Endothelial cell of umbilical vein (primary cell): ENCODE measurements at places on chromosomes 1 and 21.

- DNase-seq, result no peak
Observed at GRCh38 chr1:35962952-35963351, 32.0 kb downstream of the AGO3 start.

GRCh38 chr1:23578311-23578996 is 19.2 kb upstream of the ID3 start:
- DNase-seq, result no peak

GRCh38 chr21:38847556-38847955 is 41.8 kb downstream of the ETS2 start:
- no peak for DNase-seq

GRCh38 chr21:35024513-35024912 is 24.6 kb downstream of the RUNX1 start:
- no peak for DNase-seq

GRCh38 chr1:92804721-92805201 is 19.9 kb upstream of the EVI5 start:
- DNase-seq, result peak; percentile 97

- no peak for DNase-seq
Observed at GRCh38 chr1:185803241-185803640, 69.0 kb downstream of the HMCN1 start.

- DNase-seq, result no peak
Observed at GRCh38 chr1:29218223-29218622, 12.5 kb downstream of the MECR start.

GRCh38 chr1:197062692-197063091 is 4.4 kb downstream of the F13B start:
- DNase-seq, result no peak

DNA sequence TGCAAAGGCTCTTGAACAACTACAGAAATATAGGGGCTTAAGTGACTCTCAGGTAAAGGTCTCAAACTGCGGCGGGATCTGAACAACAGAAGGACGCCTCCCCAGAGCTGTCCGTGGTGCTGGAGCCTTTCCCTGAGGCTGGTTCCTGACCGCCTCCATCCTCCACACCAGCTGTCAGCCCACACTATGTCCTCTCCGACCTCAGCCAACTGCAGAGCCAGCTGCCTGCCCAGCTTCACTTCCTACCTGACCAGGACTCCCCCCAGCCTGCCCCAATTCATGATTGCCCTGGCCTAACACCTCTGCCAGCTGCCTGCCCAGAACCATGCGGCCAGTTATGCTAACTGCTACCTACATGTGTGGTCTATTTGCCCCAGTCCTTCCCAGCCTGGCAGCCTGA is 63.6 kb upstream of the ZC3H12A start:
- DNase-seq, result peak; percentile 4

GRCh38 chr1:162919034-162919433 is 58.1 kb upstream of the CCDC190 start:
- DNase-seq, result no peak

DNA sequence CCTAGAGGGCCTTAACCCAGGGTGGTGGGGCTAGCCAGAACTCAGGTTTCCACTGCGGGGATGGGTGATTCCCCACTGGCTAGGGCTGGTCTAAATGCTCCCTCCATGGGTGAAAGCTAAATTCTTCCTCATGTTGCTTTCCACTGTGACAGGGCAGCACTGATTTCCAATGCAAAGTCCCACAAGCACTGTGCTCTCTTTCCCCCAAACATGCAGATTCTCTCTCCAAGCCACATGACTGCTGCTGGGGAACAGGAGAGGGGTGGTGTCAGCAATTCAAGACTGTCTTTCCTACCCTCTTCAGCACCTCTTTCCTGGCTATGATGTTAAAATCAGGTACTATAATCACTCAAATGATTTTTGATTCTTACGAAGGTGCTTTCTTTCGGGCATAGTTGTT is 215.5 kb downstream of the RWDD3 start:
- DNase-seq, result no peak

DNA sequence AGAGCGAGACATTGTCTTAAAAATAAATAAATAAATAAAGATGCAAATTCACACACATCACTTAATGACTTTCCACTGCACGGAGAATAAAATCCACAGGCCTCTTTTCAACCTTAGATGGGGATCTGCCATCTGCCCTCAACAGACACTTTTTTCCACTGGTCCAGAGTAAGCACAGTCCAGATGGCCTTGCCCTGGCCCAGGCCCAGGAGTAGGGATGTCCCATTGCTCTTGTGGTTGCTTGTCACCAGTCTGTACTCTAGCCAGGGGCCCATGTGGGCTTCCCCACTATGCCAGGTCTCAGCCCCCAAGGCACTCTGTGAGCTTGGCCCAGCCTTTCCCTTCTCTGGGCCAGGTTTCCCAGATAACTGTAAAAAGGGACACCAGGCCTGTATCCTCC is 17.4 kb downstream of the PLOD1 start:
- no peak for DNase-seq

DNA sequence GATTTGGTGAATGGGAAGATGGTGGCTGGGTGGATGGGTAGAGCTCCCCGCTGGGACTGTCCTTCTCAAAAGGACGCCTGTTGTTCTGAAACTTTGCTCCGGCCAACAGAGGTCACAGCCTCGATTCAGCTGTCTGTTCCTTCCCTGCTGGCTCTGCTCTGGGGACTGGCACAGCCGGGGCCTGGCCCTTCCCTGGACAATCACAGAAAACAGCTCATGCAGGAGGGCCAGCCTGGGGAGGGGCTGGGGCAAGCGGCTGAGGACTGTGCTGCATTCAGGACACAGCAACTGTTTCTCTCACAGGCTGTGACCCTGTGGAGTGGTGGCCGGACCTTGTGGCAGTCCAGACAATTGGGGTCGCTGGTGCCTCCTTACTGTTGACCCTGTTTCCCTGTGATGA is 110.7 kb upstream of the TMEM51 start:
- DNase-seq, result no peak

- DNase-seq, result no peak
Observed at GRCh38 chr1:22508329-22508728, 55.0 kb upstream of the EPHA8 start.

DNA sequence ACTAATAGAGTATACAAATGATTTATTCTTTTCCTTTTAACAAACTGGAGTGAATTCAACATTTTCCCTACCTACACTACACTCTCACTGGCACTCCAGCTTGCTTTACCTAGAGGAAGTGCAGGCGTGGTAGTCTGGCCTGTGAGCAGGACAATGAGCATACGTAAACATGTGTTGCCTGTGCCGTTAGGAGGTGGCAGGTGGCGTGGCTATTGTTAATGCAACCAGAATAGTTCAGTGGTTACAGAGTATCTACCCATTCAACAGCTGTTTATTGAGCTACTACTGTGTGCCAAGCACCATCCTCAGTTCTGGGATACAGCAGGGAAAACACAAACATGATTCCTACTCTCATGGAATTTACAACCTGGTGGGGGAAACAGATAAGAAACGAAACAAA is 299.7 kb upstream of the KAZN start:
- no peak for DNase-seq

GRCh38 chr1:62407398-62408009 is 29.3 kb upstream of the USP1 start:
- peak; percentile 46 for DNase-seq

DNA sequence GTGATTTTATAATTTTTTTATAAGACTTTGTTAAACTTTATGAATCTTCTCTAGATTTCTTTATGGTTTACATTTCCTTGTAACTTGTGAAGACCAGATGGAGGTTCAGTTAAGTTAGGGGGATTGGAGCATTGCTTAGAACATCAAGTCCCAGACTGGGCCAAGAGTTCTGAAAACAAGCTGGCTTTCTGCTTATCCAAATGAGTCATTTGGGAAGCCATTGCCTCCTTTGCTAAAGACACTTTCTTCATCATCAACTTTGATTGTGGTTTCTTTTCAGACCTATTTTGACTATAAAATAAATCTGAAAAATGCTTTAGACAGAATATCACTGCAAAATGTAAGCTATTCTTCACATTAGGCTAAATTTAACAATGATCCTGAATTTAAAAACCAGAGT is 446.8 kb downstream of the USP25 start:
- DNase-seq, result no peak

- DNase-seq, result no peak
Observed at GRCh38 chr1:94069919-94070285, 51.0 kb downstream of the ABCA4 start.

- no peak for DNase-seq
Observed at GRCh38 chr1:36178471-36179219, 22.7 kb downstream of the MAP7D1 start.

DNA sequence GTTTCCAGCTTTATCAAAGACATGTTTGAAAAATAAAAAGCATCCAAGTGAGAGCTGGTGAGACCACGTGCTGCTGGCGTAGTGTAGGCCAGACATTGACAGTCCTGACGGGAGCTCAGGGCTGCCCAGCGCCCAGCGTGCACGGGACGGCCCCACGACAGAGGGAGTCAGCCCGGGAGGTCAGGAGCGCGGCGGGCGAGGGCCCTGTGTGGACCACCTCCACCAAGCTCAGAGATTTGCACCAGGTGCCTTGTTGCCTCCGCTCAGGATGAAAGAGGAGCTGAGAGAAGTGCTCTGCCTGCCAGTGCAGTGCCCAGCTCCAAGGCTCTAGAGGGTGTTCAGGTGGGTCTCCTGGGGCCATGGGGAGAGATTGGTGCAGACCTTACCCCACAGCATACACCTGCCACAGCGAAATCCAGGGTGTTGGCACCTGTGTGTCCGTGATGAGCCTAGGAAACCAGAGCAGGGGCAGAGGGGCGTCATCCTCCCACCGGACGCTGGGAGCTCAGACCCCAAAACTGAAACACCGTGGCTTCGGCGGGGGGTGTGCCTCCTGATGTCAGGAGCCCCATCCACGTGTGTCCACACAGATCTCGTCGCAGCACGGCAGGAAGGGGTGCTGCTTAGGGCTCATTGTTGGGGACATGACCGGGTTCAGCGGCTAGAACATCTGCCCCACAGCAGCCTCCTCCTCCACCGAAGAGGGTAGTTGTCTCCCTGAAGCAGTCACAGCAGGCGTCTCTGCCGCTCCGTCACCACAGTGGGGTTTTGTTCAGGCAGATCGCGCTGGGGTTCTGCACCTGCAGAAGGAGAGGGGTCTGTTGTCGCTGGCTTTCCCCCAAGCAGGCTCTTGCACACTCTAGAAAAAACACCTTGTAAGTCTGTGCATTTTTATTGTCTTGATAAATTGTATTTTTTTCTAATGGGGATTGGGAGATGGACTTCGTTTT is 64.2 kb downstream of the POFUT2 start:
- no peak for DNase-seq

DNA sequence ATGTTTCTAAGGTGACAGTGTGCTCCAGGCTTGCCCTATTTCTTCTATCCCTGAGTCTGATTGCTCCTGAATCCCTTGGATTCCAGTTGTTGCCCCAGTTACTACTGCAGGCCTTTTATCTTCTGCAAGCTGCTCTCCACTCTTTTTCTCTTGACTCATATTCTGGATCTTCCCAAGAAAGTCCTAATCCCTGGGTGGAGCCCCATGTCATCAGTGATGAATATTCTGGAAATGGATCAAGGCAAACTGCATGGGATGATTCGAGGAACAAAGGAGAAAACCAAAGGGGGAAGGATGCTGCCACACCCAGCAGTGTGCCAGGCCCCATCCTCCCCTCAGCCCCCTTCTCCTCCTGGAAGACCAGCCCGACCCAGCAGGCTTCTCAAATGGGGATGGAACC is 63.3 kb upstream of the ATP2B4 start:
- DNase-seq, result no peak

- DNase-seq, result no peak
Observed at GRCh38 chr1:203049576-203050180, 23.4 kb downstream of the PPFIA4 start.

GRCh38 chr1:219963432-219963831 is 35.1 kb upstream of the SLC30A10 start:
- DNase-seq, result no peak

- no peak for DNase-seq
Observed at GRCh38 chr1:18417316-18418269, 63.1 kb upstream of the KLHDC7A start.

DNA sequence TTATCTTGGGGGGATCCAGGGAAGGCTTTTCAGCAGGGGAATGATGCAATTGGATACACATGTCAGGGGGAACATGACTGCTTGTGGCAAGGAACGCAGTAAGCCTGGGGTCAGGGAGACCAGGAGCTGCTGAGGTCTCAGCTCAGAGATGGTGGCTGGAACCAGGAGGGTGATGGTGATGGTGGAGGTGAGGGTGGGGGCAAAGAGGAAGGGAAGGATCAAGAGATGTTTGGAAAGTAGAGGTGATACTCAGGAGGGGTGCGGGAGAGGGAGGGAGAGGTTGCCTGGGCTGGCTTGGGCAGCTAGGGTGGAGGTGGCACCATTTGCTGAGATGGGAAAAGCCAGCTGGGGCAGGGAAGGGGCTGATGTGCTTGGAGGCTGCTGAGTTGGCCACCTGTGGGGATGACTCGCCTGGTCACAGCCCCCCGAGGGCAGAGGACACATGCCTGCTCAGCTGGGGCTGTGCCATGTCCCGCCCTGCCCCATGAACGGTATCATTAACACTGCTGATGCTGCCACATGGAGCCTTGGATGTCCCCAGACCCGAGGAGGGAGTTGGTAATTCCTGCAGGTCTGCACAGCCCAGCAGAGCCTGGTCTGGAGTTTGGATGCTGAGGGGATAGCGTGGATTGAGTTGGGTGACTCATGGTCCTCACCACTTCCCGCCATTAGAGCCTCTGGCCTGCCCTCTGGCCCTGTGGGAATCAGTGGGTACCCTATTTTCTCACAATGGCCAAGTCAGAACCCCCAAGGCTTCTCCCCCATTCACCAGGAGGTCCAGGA is 6.3 kb upstream of the PADI1 start:
- no peak for DNase-seq

DNA sequence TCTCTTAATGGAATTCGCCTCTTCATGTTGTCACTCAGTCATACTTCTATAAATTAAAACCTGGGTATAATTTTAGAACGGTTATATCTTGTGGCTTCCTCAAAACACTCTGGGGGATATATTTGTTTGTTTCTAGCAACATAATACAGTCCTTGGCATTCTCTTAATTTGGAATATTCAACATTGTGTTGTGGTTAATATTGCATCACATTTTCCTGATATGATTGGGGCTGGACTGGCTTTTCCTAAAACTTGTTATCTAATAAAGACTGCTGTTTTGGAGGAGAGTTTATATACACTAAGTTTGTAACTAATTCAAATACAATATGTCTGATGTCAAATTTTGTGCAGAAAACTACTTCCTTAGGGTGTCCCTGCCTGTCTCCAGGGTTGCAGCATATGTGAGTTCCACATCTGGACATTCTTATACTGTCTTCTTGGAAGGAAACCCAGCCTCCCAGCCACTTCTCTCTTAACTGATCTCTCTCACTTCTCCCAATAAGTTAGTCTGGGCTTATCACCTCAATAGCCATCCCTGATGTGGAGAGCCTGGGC is 892.6 kb downstream of the MRPL39 start:
- DNase-seq, result no peak

DNA sequence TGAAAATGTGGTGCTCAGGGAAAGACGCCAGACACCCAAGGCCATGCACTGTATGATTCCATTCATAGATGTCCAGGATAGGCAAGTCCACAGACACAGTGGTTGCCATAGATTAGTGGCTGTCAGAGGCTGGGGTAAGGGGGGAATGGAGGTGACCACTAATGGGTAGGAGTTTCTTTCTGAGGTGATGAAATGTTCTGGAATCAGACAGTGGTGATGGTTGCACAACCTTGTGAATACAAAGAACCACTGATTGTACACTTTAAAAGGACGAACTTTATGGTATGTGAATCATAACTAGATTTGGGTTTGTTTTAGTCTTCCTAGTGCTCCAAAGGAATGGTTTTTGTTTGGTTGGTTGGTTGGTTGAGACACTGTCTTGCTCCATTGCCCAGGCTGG is 51.7 kb downstream of the PRAMEF20 start:
- DNase-seq, result no peak

- no peak for DNase-seq
Observed at GRCh38 chr1:10772711-10773110, 23.7 kb downstream of the CASZ1 start.
